Right ventricle myocardium superior (tissue), 1 donor: ENCODE measurements at places on chromosomes 7 and 10.

DNA sequence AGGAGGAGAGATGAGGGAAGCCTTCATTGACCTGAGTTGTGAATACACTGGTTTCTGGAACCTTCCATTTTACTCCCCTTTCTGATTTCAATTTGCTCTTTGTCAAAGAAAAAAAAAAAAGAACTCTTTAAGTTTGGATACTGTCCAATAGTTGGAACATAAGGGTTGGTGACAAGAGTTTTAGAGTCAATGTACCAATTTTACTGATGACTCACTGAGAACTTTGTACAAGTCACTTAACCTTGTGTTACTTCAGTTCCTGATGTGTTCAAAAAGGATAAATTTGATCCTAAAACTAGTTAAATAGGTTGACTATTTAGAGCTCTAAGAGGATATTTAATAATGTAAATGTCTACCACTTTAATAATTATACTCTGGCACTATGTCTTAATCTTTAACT lies 4.1 kb upstream of the CDK14 start:
- DNase-seq: no peak

DNA sequence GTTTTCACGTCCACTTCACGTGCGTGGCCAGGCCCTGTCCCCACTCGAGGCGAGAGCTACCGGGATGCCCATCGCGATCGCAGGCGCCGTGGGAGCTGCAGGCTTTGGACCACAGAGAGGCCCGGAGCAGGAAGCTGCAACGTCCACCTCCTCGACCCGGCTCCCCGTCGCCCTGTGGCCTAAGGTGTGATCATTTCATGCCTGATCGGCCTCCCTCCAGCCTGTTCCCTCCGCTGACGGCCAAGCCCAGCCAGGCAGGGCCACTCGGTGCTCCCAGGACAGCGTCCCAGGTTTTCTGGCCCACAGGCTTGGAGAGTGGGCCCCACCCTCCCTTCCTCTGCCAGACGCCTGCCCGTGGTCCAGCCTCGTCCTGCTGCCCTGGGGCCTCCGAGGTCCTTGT lies 19.6 kb downstream of the KNDC1 start:
- DNase-seq: no peak

DNA sequence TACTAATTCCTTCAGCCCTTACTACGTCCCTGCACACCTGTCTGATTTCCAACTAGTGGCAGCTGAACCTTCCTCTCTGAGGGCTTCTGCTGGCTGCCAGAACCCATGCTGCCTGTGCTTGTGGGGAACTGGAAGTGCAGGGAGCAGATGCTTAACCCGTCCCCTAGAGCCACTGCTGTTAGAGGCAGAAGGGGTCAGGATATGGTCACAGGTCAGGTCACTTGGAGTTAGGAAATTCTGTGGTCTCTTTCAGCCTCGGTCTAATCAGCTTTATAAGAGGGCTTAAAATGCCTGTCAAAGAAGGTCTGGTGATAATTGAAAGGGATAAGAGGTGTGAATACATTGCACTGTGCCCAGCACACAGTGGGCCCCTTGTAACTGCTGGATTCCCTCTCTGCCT lies 82.0 kb downstream of the PLPP4 start:
- no peak for DNase-seq

DNA sequence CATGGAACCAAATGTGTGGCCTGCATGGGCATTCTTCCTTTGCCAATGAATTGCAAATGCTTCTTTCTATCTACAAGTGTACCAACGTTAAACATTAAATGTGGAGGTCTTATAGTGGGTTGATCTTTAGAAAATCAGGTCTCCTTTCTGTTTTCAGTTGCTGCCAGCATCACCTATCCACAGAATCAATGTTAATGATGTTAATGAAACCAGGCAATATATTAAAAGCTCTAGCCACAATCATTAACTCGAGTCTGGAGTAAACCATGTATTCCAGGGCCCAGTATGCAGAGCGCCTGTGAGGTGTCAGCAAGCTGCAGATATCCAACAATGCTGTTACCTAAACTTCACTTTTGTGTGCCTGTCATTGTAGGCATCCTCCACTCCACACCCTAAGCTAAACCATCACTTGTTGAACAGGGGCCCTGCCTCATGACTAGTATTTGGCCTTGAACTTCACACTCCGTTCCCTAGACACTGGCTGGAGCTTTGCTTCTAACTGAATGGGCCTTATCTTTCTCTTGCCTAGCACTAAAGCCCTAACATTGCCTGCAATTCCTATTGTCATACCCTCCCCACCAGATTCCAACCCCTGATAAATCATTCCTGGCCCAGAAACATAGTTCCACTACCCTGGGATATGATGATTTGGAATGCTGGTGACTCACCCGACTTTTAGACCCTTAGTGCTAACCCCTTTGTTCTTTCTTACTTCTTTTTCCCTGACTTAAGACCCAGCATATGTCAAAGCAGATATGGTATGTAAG lies 24.3 kb upstream of the ITGB8 start:
- no peak for DNase-seq

- DNase-seq: no peak
Observed at GRCh38 chr10:104297697-104298660, 29.0 kb downstream of the GSTO2 start.

DNA sequence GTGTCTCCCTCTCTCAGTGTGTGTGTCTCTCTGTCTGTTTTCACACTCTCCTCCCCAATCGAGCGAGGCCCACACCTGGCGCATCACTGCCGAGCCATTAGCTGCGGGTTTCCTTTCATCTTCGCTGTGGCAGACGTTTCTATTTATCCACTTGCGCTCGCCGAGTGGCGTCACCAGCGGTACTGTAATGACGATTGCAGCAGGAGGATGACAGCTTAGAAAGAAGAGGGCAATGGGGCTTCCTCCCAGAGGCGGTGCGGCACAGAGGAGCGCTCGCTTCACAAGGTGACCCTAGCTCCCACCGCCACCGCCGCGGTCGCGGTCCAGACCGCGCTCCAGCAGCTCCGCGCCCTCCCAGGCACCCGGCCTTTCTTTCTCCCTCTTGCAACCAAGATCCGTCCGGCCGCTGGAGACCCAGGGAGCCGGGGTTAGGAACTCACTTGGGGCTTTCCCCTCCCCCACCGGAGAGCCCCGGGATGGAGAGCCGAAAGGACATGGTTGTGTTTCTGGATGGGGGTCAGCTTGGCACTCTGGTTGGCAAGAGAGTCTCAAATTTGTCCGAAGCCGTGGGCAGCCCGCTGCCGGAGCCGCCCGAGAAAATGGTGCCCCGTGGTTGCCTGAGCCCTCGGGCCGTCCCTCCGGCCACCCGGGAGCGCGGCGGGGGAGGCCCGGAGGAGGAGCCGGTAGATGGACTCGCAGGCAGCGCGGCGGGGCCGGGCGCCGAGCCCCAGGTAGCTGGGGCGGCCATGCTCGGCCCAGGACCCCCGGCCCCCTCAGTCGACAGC lies at the start of gene EVX1:
Gene EVX1, plus strand, starts transcription at position 248 of the 785 bp plus-strand sequence. Its CDS starts 229 bp downstream, at position 477.
- no peak for DNase-seq

DNA sequence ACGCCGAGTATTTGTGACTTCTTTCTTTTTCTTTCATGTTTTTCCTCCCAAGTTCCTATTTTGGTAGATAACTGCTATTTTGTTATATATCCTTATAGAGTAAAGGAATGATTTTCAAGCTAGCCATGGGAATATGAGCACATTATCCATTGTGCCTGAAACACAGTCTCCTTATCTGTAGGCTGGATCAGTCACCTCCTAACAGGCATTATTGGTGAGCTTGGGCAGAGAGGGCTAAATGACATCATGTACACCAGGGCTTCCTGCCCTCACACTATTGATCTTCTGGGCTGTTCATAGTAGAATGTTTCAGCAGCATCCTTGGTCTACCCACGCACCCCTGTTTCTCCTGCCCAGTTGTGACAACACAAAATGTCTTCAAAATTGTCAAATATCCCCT lies 88.1 kb upstream of the CTBP2 start:
- DNase-seq: no peak

- no peak for DNase-seq
Observed at GRCh38 chr10:91617072-91617609, 15.7 kb downstream of the PPP1R3C start.

GRCh38 chr10:68364101-68364886 lies 31.6 kb upstream of the PBLD start:
- DNase-seq: no peak

GRCh38 chr7:116165717-116166116 lies 44.6 kb upstream of the TES start:
- no peak for DNase-seq

DNA sequence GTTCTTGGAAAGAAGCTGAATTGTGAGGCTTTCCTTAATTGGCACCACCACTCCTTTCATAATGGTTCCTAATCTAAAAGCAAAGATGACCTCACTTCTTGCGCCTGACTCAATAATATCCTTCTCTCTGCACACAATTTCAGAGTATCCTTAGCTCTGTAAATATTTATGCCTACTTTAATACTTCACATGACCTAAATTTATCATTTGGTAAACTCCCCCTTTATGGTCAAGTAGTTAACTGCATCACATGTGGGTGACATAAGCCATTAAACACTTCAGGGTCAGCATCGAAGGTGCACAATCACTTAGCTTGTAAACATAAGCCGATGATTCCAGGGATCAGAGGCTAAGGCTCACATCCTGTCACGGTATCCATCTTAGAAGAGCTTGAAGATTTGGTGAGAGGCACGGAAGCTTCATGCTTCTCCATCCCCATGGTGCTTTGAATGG lies 7.3 kb upstream of the RHOBTB1 start:
- DNase-seq: no peak

- DNase-seq: no peak
Observed at GRCh38 chr7:32378988-32379387, 111.2 kb downstream of the LSM5 start.

DNA sequence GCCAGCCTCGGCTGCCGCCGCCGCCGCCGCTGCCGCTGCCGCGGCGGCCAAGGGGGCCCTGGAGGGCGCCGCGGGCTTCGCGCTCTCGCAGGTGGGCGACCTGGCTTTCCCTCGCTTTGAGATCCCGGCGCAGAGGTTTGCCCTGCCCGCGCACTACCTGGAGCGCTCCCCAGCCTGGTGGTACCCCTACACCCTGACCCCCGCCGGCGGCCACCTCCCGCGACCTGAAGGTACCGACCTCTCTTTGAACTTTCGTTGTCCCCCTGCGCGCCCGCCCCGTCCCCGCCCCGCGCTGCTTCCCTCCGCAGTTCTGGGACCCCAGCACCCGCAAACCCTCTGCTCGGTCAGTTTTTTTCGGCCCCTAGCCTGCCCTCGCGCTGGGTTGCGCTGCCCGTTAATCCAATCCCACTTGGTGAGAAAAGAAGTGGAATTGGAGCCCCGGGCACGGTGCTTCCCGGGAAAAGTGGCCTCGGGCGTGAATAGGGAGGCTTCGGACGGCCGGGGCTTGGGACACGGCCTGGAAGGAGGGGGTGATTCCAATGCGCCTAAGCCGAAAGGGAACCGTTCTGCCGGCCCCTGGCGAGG lies 543 bp downstream of the HMX3 start:
- no peak for DNase-seq

- DNase-seq: no peak
Observed at GRCh38 chr7:18580950-18581349, 85.4 kb downstream of the HDAC9 start.

- DNase-seq: no peak
Observed at GRCh38 chr7:129675521-129675920, 64.0 kb downstream of the NRF1 start.

GRCh38 chr7:15643000-15643705 lies 43.3 kb downstream of the MEOX2 start:
- no peak for DNase-seq

- DNase-seq: no peak
Observed at GRCh38 chr7:119733127-119733879, 539.7 kb upstream of the KCND2 start.

DNA sequence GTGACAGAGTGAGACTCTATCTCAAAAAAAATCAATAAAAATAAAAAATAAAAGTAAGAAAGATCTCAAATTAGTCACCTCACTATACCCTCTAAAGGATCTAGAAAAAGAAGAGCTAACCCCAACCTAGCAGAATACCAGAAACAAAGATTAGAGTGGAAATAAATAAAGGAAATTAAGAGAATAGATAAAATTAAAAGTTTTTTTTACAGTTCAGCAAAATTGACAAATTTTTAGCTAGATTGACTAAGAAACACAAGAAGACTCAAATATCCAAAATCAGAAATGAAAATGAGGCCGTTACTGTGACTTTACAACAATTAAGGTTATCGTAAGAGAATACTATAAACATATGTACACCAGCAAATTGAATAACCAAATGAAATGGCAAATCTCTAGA lies 29.1 kb downstream of the KCTD7 start:
- no peak for DNase-seq

- no peak for DNase-seq
Observed at GRCh38 chr7:30321882-30322192, 37.4 kb downstream of the ZNRF2 start.

GRCh38 chr10:13371897-13372470 lies 23.9 kb upstream of the SEPHS1 start:
- DNase-seq: peak; percentile 59

GRCh38 chr7:116518961-116519360 lies 5.9 kb upstream of the CAV1 start:
- DNase-seq: no peak

GRCh38 chr7:107836237-107837144 lies 33.5 kb upstream of the SLC26A3 start:
- DNase-seq: no peak

DNA sequence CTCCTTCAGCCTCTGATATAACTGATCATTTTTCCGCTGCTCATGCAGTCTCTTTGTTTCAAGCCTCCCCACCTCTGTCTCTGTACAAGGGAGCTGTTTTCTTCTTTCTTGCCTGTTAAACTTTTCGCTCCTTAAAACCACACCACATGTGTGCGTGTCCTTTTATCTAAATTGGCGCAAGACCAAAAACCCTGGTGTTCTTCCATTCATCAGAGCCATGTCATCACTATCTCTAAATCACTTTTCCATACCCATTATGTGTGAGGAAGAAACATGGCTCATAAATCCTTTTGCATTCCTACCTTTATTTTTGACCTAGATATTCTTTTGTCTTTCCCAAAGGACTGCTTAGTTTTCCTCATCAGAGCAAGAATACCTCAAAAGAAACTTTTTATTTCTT lies 239.0 kb upstream of the IMMP2L start:
- DNase-seq: no peak

DNA sequence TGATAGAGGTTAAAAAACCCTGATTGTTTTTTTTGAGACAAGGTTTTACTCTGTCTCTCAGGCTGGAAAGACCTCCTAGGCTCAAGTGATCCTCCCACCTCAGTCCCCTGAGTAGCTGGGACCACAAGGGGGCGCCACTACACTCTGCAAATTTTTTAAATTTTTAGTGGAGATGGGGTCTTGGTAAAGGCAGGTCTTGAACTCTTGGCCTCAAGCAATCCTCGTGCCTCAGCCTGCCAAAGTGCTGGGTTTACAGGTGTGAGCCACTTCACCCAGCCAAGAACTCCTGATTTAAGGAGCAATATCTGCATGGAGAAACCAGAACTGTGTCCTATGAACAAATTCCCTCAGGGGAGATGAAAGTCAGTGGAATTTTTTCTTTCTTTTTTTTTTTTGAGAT lies 7.3 kb upstream of the KLHDC10 start:
- no peak for DNase-seq

DNA sequence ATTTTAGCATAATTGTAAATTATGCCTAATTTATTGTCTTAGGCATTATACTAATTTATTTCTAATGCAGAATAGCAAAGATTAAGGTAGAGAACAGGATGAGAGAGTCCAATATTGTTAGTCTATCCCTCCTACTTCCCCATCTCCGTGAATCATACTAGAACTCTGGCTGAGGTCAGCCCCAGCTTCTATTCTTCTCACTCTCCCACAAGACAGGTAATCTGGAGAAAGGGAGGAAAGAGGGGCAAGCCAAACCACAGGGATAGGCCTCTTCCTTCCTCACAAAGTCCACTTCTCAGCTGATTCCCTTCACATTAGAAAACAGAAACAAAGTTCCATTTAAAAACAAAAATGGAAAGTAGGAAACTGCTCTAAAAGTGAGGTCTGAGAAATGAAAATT lies 117.5 kb upstream of the LAMB4 start:
- DNase-seq: no peak

- DNase-seq: no peak
Observed at GRCh38 chr7:146346096-146346495, 229.5 kb downstream of the CNTNAP2 start.
